ENCODE measurements at places on chromosomes 2 and 18.
A peak's percentile ranks its signal among the peaks of the same experiment; 100 is the strongest.

- no peak for DNase-seq
Measured at GRCh38 chr2:224259831-224260230, 142.1 kb downstream of the FAM124B start.

DNA sequence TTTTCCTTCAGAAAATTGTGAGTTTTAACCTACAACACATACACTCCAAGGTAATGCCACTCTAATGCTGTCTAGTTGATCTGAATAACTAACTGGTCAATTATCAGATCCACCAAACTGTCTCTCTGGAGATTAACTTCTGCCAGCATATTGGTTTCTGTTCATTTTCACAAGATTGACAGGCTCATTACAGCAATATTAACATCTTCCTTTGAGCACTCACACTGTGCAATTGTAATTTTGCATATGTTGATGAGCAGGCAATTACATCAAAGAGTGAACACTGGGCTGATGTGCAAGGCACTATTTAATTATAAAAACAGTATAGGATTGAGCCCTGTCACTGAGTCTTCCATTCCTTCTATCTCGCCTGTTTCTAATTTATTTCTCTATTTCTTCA lies 197.3 kb downstream of the SLC8A1 start:
- no peak for DNase-seq

DNA sequence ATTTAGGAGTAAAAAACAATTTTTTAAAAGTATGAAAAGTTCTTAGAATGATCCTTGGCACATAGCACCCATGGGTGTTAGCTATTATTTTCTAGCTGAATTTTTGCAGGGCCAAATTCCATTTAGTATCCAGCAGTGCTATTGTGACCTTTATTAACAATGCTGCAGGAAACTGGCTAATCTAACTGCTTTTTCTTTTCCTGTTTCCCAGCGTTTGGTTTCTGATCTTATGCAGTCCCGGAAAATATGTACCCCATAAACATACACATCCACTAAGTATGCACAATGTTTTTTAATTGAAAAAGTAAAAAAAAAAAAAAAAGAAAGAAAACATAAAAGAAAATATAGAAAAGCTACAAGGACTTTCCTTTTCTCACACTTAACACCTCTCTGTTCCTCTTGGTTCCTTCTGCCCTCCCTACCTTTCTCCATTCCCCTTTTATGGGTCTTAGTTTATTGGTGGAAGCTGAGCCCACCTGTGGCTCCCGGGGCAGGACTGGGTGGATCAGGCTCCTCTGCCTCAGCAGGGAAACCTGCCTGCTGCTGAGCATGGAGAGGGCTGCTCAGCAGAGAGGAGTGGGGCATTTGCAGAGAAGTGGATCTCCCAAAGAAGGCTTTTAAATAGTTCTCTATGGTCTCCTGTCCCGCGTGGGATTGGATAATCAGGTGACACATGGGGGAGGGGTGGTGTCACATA lies 9.3 kb upstream of the SLC16A14 start:
- no peak for DNase-seq

DNA sequence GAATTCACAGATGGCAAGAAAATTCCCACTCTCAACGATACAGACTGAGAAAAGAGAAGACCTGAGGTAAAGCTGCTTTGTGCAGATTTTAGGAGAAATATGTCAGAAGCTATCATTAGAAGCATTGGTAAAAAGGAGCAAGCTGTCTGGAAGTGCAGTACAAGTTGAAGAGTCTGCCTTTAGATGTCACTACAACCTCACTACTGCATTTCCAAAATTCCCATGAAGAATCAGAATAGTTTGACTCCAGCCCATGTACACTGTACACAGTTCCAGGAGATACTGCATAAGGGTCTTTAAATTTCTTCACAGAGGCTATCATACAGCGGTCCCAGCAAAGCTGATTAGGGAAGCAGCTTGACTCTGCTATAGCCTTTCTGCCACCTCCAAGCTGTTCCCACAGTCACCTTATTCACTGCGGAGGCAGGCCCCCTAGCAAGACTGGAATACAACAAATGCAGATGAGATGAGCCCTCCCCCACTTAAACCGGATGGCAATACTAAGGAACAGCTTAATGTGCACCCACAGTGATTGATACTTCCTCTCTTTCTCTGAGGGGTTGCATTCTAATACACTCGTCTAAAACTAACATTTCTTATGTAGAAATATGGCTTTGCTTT lies 527.4 kb downstream of the TMEM182 start:
- DNase-seq: peak; percentile 4

DNA sequence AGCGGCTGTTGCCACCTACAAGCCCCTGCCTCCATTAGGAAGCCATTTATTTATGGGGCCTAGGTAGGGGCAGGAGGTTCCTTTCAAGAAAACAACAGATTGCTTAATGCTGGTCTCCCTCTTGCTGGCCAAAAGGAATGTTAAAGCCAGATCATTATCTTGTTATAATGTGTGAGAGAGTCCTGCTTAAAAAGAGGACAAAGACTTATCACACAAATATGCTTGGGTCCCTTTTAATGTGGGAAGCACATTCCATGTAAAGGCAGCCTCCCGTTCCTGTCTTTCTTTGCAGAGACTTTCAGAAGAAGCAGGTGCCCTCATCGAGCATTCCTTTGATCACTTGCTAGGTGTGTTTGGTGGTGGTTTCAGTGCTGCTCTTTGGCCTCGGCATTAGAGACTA lies 76.4 kb downstream of the AGAP1 start:
- DNase-seq: no peak

DNA sequence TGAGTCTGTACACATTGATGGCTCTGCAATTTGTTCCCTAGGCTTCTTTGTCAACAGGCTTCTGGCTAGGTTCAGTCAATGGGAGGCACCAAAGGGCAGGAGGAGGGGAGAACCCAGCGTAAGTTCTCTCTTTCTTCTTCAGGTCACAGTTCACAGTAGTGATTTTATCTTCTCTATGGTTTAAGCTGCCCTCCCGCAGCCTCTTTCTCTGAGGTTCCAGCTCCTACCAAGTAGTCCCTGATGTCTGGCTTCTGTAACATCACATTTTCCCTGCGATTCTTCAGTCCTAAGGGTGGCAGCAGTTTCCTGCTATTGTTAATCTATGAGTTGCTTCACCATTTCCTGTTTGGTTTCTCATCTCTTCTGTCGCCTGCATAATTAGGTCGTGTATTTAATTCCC lies 107.4 kb downstream of the CPO start:
- DNase-seq: peak; percentile 55

GRCh38 chr2:178093471-178093870 lies 18.8 kb upstream of the RBM45 start:
- no peak for DNase-seq

DNA sequence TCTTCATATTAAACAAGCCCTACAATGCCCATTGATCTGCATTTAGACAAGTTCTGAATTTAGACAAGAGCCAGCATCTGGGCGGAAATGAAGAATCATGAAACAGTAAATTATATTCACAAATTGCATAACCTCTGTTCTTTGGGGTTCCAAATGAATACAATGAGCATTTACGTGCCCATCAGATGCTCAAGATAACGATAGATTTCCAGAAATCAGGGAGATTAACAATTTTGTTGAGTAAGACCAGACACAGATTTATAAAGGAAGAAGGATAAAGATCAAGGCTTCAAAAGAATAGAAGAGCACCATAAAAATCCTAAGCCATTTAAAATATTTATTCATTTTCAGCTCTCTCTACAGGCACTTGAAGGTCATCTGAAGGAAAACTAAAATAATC lies 59.7 kb upstream of the CDH20 start:
- DNase-seq: no peak

- no peak for DNase-seq
Measured at GRCh38 chr2:64837925-64838641, 151.1 kb upstream of the SLC1A4 start.

DNA sequence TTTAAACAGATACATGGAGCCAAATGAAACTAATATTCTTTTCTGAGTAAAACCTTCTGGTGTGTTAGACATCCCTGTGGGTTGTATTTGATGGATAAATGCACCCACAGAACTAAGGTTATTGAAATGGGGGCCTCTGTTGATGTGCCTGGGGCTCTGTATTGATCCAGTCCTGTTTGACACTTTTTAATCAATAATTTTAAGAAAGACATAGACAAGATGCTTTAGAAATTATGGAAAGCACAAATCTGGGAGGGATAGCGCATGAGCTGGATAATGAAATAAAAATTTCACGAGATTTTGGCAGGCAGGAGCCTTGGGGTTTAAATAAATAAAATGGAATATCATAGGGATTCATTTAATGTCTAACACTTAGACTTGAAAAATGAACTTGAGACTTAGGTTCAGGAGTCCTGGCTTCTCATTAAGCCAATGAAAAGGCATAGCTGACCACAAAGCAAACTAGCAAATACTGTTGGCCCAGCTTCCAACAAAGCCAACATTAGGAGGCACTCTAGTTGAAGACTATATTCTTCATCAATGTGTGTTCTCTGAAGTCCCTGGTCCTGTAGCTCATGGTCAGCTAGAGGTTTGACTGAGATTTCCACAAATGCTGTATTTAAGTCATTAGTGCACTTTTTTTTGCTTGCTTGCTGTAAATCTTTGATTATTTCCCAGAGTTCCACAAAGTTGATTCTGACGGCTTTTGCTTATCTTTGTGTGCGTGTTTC lies 64.2 kb upstream of the SH3RF3 start:
- DNase-seq: no peak

GRCh38 chr2:13616059-13616458 lies 899.3 kb downstream of the TRIB2 start:
- no peak for DNase-seq

DNA sequence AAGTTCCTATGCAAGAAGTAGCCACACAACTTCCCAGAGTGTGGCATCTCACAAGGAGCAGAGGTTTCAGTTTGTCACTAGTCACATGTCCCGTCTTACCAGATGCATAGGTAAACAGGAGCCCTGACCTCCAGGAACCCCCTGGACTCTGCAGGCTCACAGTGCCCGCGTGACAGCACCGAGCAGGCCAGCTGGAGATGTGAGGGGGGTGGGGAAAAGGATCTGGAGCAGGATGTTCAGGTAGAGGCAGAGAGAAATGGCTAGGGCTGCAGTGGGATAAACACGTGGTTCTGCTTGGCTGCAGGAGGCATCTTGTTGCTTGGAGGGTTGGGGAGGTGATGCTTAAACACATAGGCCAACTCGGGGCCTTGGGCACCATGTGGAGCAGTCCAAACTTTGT lies 54.2 kb downstream of the IMPA2 start:
- no peak for DNase-seq
